ENCODE measurements at places on chromosomes 7 and 10. TPM values are rescaled to one million over a fixed set of nuclear protein-coding genes. Genes with fewer than 3 reads are reported as not detected.

DNA sequence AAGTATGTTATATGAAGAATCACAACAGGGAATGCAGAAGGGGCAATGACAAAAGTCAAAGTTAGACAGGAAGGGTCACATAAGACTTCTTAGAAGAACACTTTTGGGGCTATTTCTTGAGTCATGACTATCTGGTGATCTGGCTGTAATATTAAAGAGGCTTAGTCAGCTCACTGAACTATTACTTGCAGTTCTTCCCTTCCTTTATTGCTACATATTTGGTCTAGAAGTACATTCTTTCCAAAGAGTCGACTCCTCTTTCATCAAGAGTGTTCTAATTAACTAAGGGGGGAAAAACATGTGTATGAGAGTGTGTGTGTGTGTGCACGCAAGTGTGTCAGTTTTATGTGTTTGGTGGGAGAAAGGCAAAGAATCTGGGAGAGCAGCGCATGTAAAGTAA is 247.3 kb upstream of the LRRTM3 start:
- no peak for DNase-seq

Gene HMX3
- not detected for total RNA-seq

DNA sequence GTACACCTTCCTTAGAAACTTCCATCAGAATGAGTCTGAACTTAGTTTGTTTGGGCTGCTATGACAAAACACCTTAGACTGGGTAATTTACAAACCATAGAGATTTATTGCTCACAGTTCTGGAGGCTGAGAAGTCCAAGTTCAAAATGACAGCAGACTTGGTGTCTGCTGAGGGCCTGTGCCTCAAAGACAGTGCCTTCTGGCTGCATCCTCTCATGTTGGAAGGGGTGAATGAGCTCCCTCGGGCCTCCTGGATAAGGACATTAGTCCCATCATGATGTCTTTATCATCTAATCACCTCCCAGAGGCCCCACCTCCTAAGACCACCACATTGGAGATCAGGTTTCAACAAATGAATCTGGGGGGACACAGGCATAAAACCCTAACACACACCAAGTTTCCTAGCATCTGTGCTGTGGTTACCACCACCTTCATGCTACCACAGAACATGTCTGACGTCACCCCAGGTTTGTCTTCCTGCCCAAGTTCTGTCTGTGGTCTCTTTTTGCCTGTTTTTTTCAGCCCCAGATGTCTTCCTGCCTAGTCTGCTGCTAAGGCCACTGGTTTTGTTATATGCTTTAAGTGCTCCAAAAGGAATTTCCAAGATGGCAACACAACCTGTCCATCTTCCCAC is 150.9 kb upstream of the COBL start:
- no peak for DNase-seq

DNA sequence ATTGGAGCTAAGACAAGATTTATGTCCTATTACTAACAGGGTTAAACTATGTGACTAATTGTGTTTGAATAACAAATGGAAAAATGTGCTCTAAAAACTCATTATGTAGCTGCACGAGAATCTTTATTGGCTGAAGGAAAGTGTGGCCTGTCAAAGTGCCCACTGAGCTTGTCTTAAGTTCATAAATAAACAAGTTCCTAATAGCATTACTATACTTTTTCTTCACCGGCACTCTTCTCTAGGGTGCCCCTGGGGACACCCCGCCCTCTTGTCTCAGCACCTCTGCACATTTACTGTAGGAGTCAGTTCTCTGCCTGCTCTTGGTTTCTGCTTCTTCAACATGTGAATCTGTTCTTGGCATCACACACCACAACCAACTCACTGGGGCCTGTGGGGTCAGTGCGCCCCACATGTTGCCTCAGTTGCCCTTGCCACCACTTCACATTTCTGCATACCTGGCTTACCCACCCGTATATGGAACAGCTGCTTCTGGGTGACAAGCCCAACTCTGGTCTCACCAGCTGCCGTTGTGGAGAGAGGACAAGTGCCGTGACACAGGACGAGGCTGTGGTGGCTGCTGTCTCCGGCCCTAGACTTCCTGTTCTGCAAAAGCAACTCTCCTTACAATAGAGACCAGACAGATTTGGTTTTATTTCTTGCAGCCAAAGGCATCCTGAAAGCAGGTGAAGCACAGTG is 96.3 kb upstream of the DDC start:
- DNase-seq, result no peak

GRCh38 chr10:33295851-33296250 is 38.6 kb downstream of the NRP1 start:
- no peak for DNase-seq

- no peak for DNase-seq
Observed at GRCh38 chr7:92634924-92635519, 44.8 kb upstream of the FAM133B start.

Gene ADO
- 14.4 TPM for total RNA-seq

Gene CPA1
- not detected for total RNA-seq

Gene STEAP2
- 3.1 TPM for total RNA-seq

Gene ZNF239
- total RNA-seq, result 0.11 TPM

Gene SCIN
- total RNA-seq, result 32.2 TPM

GRCh38 chr7:71454981-71455380 is 323.0 kb downstream of the GALNT17 start:
- no peak for DNase-seq

DNA sequence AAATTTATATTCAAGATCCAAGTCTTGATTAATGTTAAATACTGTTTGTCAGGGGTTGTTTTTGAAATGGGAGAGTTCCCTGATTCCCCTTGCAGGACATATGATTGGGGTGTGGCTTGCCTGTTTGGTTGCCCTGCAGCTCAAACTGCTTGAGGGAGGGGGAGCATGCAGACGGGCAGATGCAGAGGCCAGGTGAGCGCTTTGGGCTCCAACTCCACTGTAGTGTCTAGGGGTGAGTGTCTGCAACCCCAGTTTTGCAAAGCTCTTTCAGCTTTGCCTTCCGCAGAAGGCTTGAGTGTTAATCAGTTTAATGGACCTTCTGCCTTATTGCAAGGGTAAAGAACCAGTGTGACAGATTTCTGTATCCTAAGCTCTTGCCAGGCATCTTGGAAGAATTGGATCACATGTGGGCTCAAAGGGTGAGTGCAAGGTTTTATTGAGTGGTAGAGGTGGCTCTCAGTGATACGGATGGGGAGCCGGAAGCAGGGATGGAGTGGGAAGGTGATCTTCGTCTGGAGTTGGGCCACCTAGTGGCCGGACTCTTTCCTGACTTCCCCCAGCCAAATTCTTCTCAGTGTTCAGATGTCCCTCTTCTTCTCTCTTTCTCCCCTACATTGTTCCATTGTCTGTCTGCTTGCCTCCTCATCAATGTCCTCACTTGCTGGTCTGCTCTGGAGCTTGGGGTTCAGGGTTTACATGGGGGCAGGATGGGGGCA is 479.7 kb downstream of the ATRNL1 start:
- DNase-seq, result no peak

GRCh38 chr7:150754951-150755350 is 17.7 kb downstream of the GIMAP5 start:
- no peak for DNase-seq

GRCh38 chr10:94133239-94133638 is 139.5 kb downstream of the PLCE1 start:
- no peak for DNase-seq

DNA sequence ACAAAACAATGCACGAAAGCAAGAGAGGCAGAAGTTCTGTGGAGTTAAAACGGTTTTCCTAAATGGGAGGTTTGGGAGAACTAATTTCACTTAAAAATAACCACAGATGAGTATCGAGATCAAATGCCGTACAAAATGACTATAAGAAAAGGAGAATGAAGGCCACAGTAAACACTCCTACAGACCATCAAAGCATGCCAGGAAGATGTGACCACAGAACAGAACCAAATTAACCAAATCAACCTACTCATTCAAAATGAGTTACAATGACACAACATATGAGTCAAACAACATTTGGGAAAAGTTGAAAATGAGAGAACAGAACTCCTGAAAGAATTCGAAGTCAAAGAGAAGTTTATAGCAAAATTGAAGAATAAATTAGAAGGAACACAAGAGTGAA is 24.3 kb upstream of the DOCK1 start:
- DNase-seq, result no peak

DNA sequence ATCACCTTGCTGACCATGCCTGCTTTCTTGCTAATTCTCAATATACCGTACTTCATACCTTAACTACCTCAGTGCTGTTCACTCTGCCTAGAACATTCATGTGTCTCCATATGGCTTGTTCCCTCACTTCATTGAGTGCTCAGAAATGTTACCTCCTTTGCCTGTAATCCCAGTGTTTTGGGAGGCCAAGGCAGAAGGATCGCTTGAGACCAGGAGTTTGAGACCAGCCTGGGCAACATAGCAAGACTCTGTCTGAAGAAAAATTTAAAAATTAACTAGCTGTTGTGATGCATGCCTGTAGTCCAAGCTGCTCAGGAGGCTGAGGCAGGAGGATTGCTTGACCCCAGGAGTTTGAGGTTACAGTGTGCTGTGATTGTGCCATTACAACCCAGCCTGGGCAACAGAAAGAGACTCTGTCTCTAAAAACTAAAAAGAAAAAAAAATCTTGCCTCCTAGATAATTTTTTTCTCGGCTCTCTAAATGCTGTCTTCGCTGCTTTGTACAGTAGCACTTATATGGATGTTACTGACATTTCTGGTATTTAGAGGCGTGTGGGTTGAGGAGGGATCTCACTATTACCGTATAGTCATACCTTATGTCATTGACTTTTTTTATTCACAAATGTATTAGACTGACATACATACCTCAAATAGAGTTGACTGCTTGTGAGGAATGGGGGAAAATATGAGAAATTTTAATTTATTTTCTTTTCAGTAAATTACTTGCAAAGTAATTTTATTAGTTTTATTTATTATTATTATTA is 63.7 kb downstream of the LCOR start:
- DNase-seq, result no peak

DNA sequence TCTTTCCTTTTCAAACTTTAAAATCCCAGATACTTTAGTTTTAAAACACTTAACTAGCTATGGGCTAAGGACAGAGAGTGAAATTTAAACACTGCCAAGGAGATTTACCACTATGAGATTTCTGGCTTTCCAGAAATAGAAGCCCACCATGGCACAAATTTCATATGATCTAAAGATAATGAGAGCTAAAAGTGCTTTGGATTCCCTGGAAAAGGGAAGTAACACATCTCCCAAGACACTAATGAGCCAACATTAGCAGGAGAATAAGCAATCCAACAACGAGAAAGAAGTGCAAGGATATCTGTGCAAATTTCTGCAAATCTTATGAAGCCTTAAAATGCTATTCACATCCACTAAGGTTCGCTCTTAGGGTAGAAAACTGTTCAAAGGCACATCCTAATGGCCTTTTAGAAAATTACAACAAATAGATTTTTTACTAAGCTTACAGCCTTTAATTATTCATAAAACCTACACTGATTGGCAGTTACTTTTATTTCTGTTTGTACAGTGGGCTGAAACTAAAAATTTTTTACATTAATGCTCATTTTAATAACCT is 100.3 kb downstream of the RAPGEF5 start:
- DNase-seq, result no peak

Gene SPDYE11
- not detected for total RNA-seq

GRCh38 chr7:73340514-73340913 is 12.6 kb downstream of the FKBP6 start:
- no peak for DNase-seq

DNA sequence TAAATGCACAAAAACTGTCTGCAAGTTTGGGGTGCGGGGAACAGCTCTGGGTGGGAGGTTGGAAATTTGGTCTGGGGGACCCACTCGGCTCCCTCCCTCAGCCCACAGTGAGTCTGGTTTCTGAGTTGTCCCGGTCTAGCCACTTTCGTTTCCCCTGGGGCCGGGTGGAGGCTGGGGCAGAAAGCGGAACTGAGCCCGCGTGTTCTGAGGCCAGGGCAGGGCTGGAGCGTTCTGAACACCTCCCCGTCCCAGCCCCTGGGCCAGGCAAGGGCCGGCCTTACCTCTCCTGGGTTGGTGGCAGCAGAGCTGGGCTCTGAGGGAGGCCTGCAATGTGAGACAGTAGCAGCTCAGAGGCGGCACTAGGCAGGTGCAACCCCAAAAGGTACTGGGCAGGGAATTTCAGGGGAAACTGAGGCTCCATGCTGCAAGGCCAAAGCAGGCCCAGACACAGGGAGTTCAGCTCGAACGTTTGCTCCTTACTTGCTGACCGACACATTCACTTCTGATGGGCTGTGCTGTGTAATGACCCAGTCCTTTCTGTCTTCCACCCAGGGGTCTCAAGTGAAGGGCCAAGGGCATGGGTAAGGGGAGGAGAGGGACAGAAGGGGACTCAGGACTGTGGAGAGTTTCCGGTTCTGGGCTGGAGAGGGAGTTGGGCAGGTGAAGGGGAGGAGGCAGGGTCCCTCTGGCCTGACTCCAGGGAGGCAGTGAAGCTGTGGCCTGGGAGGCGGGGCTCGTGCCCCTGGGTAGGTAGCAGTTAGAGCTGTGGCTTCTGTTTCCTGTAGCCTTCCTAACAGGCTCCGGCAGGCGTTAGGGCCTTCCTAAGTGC is 3.0 kb downstream of the IRF5 start:
- DNase-seq, result peak; percentile 28

Gene PGAM1
- 384 TPM for total RNA-seq

Gene ZNF467
- 4.4 TPM for total RNA-seq

DNA sequence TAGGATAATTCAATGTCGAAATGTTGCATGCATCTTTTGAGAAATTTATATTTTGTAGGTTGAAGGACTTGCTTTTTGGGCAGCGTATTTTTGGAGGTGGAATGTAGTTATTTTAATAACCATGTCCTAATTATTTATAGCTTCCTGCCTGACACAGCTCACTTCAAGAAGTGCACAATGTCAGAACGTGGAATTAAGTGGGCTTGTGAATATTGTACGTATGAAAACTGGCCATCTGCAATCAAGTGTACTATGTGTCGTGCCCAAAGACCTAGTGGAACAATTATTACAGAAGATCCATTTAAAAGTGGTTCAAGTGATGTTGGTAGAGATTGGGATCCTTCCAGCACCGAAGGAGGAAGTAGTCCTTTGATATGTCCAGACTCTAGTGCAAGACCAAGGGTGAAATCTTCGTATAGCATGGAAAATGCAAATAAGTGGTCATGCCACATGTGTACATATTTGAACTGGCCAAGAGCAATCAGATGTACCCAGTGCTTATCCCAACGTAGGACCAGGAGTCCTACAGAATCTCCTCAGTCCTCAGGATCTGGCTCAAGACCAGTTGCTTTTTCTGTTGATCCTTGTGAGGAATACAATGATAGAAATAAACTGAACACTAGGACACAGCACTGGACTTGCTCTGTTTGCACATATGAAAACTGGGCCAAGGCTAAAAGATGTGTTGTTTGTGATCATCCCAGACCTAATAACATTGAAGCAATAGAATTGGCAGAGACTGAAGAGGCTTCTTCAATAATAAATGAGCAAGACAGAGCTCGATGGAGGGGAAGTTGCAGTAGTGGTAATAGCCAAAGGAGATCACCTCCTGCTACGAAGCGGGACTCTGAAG is 620 bp downstream of the ZRANB1 start:
- DNase-seq, result no peak

- no peak for DNase-seq
Observed at GRCh38 chr10:42150428-42151061, 487.8 kb downstream of the ZNF33B start.

DNA sequence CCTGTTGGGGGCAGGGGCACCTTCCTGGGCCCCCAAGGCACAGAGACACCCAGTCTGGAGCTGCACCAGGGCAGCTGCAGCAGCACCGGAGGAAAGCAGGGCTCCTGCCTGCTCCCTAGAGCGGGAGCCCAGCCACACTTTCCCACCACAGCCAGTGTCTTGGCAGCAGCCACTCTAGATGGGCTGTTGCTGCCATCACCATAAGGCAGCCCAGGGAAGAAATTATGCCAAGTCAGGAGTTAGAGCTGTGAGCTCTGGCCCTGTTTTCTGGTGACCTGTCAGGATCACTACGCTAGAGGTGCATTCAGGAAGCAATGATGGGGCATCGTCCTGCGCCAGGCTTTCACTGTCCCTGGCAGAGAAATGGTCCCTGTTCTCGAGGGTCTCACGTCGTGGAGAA is 38.0 kb upstream of the ZNRF2 start:
- DNase-seq, result no peak

Gene LRRN3
- not detected for total RNA-seq
